ENCODE measurements at places on chromosomes 5 and 9.

GRCh38 chr5:158033724-158034123 is 174.8 kb upstream of the CLINT1 start:
- DNase-seq: no peak
- H3K36me3 ChIP-seq: no peaks in the 10 kb centered on the region
- H3K27ac ChIP-seq: no peak overlapping the region
- H3K4me1 ChIP-seq: no peaks in the 10 kb centered on the region

DNA sequence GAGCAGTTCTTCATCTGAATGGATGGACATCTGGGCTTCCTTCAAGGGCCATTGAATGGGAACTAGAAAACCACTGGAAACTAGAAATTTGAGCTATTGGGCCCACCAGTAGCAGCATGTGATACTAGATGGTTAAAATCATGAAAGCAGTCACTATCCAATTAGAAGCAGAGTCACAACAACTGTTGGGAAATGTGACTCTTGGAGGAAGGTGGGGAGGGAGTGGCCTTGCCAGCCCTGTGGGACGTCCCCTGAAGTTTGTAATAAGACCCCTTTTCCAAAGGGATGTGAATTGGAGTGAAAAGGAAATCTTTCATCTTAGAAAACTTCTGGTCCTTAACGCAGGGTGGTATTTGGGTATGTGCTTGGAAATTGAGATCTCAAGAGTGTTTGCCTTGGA is 5.6 kb downstream of the RAB24 start:
- peak overlapping the region; percentile 89 for H3K27ac ChIP-seq
- DNase-seq: no peak
- no peaks in the 10 kb centered on the region for H3K36me3 ChIP-seq
- H3K27me3 ChIP-seq: no peaks in the 10 kb centered on the region

- H3K4me3 ChIP-seq: no peak overlapping the region
- H3K4me1 ChIP-seq: no peaks in the 10 kb centered on the region
- no peak overlapping the region for H3K27ac ChIP-seq
- H3K36me3 ChIP-seq: no peaks in the 10 kb centered on the region
Observed at GRCh38 chr5:92711956-92712355, 869.1 kb downstream of the NR2F1-AS1 start.

DNA sequence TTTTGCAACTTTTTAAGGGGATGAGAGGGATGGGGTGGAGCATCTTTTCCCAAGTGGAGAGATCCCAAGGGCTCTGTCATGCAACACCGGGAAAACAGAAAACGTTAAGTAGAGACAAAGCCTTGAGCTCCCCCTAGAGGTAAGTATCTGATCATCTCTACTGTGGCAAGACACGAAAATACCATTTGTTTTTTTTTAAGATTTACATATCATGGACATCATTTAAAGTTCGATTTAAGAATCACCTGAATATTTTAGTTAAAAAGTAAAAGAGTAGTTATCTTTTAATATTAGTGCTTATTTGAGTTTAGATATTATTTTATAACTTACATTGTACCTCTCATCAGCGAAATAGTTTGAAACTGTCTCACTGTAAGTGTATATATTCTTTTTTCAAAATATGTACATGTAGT is 200.4 kb downstream of the LRRC70 start:
- no peak overlapping the region for H3K27ac ChIP-seq
- H3K36me3 ChIP-seq: no peaks in the 10 kb centered on the region
- no peaks in the 10 kb centered on the region for H3K27me3 ChIP-seq
- no peak overlapping the region for H3K4me3 ChIP-seq
- no peaks in the 10 kb centered on the region for H3K4me1 ChIP-seq

- H3K36me3 ChIP-seq: no peaks in the 10 kb centered on the region
- H3K4me3 ChIP-seq: no peak overlapping the region
- DNase-seq: no peak
- no peaks in the 10 kb centered on the region for H3K4me1 ChIP-seq
- H3K27ac ChIP-seq: peak overlapping the region; percentile 55
- no peaks in the 10 kb centered on the region for H3K27me3 ChIP-seq
Observed at GRCh38 chr5:17021602-17021932, 85.5 kb upstream of the MYO10 start.

DNA sequence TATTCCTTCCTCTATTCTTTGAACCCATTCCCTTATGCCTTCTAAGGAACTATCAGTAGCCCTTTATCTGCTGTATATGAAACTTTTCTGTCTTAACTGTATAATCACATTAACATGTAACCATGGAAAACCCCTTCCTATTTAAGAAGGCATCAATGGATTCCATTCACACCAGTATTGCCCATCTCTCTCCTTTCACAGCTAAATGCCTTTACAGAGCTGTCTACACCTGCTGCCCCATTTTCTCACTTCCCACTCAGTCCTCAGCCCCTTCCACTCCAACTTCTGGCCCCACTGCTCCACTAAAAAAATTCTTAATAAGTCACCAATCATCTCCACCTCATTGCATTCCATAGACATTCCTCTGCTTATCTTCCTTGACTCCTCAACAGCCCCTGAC is 50.8 kb downstream of the SEC61B start:
- H3K4me1 ChIP-seq: no peaks in the 10 kb centered on the region
- no peak for DNase-seq
- H3K36me3 ChIP-seq: no peaks in the 10 kb centered on the region

- no peak overlapping the region for H3K27ac ChIP-seq
- H3K36me3 ChIP-seq: no peaks in the 10 kb centered on the region
- no peak for DNase-seq
- H3K4me1 ChIP-seq: peaks cover 9% of the 10 kb centered on the region
- H3K27me3 ChIP-seq: no peaks in the 10 kb centered on the region
Observed at GRCh38 chr5:88761939-88762338, 121.0 kb downstream of the MEF2C start.

DNA sequence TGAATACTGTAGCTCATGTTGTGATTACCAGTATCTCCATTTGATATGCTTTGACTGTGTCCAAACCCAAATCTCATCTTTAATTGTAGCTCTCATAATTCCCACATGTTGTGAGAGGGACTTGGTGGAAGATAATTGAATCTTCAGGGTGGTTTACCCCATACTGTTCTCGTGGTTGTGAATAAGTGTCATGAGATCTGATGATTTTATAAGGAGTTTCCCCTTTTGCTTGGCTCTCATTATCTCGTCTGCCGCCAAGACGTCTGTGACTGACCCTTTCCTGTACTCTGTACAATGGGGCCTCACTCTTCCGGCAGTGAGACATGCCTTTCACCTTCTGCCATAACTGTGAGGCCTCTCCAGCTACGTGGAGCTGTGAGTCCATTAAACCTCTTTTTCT is 59.3 kb downstream of the TRIO start:
- H3K4me1 ChIP-seq: peaks cover 56% of the 10 kb centered on the region
- no peak overlapping the region for H3K4me3 ChIP-seq
- H3K36me3 ChIP-seq: no peaks in the 10 kb centered on the region

- no peak overlapping the region for H3K27ac ChIP-seq
- H3K4me3 ChIP-seq: no peak overlapping the region
- no peaks in the 10 kb centered on the region for H3K36me3 ChIP-seq
- no peak for DNase-seq
Observed at GRCh38 chr5:66415208-66415607, 181.0 kb upstream of the MAST4 start.

- DNase-seq: no peak
- H3K27ac ChIP-seq: no peak overlapping the region
- H3K4me1 ChIP-seq: no peaks in the 10 kb centered on the region
- H3K27me3 ChIP-seq: no peaks in the 10 kb centered on the region
- H3K4me3 ChIP-seq: no peak overlapping the region
- no peaks in the 10 kb centered on the region for H3K36me3 ChIP-seq
Observed at GRCh38 chr5:92560698-92561401, 1020.2 kb downstream of the NR2F1-AS1 start.

DNA sequence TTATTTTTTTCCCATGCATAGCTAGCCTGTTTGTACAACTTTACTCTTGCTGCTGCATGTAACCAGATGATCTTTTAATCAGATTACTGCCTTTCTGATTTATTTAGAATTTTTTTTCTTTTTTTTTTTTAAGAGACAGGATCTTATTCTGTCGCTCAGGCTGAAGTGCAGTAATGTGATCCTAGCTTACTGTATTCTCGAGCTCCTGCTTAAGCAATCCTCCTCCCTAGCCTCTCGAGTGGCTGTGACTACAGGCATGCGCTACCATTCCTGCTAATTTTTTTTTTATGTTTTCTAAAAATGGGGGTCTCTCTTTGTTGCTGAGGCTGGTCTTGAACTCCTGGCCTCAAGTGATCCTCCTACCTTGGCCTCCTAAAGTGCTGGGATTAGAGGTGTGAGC is 9.6 kb downstream of the DCP2 start:
- no peaks in the 10 kb centered on the region for H3K36me3 ChIP-seq
- no peak overlapping the region for H3K27ac ChIP-seq
- no peaks in the 10 kb centered on the region for H3K27me3 ChIP-seq
- H3K4me3 ChIP-seq: no peak overlapping the region
- no peak for DNase-seq
- H3K4me1 ChIP-seq: peaks cover 10% of the 10 kb centered on the region

- no peaks in the 10 kb centered on the region for H3K27me3 ChIP-seq
- DNase-seq: peak; percentile 55
- peaks cover 12% of the 10 kb centered on the region for H3K4me1 ChIP-seq
- H3K4me3 ChIP-seq: no peak overlapping the region
- peak overlapping the region; percentile 16 for H3K27ac ChIP-seq
- no peaks in the 10 kb centered on the region for H3K36me3 ChIP-seq
Observed at GRCh38 chr9:124795881-124796431, 19.0 kb downstream of the OLFML2A start.

- no peak for DNase-seq
- peaks cover 53% of the 10 kb centered on the region for H3K27me3 ChIP-seq
- H3K4me3 ChIP-seq: no peak overlapping the region
- no peaks in the 10 kb centered on the region for H3K4me1 ChIP-seq
- H3K36me3 ChIP-seq: no peaks in the 10 kb centered on the region
- no peak overlapping the region for H3K27ac ChIP-seq
Observed at GRCh38 chr9:138033950-138034349, 156.4 kb downstream of the CACNA1B start.

DNA sequence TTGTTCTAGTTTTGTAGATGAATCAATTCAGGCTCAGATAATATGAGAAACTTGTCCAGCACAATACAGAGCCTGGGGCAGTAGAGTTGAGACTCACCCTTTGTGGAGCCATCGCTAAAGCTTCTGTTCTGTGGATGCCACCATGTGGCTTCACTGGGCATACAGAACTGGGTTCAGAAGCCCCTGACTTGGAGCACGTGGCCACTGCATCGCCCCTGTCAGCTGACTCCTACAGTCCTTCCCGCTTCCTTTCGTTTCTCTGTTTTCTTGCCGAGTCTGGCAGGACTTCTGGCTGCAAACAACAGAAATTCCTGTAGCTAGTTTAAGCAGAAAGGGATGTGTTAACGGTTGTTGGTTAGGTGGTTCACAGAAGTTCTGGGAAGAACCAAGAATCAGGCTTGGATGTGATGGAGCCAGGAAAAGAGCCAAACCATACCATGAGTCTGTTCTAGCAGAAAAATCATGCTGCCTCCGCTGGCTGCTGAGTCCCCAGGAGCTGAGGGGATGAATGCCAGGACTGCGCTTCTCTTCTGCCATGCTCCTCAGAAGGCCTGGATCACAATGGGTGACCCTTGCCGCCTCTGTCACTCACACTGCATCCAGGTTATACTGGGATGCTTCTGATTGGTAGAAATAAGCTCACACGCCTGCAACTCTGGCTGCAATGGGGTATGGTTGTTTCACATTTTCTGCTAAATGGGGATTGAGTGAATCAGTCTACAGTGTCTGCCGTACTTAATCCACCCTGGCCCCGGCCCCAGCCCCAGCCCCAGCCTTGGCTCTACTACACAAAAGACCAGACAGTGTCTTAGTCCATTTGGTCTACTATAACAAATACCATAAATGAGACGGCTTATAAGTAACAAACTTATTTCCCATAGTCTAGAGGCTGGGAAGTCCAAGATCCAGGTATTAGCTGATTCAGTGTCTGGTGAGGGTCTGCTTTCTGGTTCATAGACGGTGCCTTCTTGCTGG is 262.5 kb downstream of the GOLPH3 start:
- no peaks in the 10 kb centered on the region for H3K36me3 ChIP-seq
- no peaks in the 10 kb centered on the region for H3K27me3 ChIP-seq
- DNase-seq: no peak
- H3K4me3 ChIP-seq: no peak overlapping the region

DNA sequence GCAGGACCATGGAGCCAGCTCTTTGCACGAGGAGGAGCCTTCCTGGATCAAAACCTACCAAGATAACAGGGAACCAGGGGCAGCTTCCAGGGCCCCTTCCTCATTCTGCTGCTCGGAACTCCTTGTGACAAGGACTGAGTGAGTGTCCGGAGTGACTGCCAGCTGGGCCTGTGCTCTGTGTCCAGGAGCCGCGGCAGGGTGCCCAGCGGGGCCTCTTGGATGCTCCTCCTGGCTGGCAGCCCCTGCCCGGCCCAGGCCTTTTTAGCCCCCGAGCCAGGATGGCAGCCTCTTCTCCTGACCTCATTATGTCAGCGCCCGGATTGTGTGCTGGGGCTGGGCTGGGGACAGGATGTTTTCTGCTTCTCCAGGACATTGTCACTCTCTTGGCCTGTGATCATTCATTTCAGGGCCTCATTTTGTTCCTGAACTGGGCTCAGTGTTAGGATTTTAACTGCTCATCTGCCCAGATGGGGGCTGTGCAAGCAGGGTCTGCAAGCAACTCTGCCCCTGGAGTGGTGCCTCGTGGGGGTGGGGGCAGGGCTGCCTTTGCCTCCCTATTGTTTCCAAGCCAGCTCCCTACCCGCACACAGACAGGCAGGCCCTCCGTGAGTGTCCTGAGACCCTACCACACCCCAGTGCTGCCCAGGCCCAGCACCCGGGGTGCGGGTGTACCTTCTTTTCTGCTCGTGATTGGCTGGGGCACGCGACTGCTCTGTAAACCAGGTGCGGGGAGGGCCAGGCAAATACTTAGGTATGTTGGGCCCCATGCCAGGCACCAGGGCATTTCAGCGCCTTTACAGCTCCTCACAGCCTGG is 161.6 kb downstream of the COL23A1 start:
- H3K4me3 ChIP-seq: no peak overlapping the region
- no peak for DNase-seq
- H3K36me3 ChIP-seq: no peaks in the 10 kb centered on the region
- H3K4me1 ChIP-seq: peaks cover 7% of the 10 kb centered on the region

GRCh38 chr9:87595610-87596009 is 97.9 kb downstream of the DAPK1 start:
- H3K27ac ChIP-seq: no peak overlapping the region
- H3K4me1 ChIP-seq: peaks cover 38% of the 10 kb centered on the region
- H3K27me3 ChIP-seq: no peaks in the 10 kb centered on the region
- H3K36me3 ChIP-seq: no peaks in the 10 kb centered on the region
- peak; percentile 79 for DNase-seq
- no peak overlapping the region for H3K4me3 ChIP-seq

All from left lung (tissue), 14 donors.